ENCODE measurements at places on chromosomes 2 and 18.

DNA sequence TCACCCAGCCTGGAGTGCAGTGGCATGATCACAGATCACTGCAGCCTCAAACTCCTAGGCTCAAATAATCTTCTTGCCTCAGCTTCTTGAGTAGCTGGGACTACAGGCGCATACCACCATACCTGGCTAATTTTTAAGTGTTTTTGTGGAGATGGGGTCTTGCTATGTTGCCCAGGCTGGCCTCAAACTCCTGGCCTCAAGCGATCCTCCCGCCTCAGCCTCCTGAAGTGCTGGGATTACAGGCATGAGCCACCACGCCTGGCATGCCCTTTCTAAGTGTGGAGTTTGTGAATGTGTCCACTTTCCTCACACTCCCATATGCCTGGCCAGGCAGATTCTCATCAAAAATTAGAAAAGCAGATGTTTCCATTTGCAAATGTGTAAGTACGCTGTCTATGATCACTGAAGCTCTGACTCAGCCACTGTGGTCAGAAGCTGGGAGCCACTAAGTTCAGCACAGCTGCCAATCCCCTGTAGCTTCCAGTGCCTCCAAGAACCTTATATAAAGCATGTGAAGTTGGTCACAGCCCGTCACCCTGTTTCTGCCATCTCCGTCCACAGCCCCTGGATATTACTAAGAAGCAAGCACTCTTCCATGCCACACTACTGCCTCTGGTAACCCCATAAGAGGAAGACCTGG is 155.4 kb downstream of the FAM210A start:
- no peak for DNase-seq

DNA sequence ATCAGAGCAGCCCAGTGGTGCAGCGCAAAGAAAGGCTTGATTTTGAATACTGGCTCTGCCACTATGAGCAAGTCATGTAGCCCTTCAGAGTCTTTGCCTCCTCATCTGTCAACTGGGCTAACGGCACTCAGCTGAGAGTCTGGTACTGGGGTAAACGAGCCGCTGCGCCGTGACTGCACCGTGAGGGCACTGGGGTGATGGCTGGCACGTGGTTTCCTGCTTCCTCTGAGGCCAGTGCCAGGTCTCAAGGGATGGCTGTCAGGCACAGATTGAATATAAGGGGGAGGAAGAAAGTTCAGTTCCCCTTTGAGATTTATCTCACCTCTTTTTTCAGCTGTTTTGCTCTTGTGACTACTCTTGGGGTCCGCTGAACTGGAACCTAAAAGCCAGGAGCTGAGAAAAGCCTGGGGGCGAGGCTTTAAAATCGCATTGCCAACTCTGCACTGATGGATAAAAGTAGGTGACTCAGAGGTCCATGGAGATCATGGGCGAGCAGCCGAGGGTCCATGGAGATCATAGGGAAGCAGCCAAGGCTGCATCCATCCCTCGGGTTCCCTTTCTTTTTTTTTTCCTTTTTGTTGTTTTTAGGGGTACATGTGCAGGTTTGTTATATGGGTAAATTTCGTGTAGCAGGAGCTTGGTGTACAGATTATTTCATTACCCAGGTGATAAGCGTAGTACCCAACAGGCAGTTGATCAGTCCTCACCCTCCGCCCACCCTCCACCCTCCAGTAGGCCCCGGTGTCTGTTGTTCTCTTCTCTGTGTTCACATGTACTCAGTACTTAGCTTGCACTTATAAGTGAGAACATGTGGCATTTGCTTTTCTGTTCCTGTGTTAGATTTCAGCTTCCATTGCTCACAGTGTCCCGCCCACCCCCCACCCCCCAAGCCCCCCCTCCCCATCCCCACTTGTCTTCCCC is 114.3 kb downstream of the SPP2 start:
- no peak for DNase-seq

- no peak for DNase-seq
Observed at GRCh38 chr2:174438146-174438886, 42.8 kb downstream of the SCRN3 start.

DNA sequence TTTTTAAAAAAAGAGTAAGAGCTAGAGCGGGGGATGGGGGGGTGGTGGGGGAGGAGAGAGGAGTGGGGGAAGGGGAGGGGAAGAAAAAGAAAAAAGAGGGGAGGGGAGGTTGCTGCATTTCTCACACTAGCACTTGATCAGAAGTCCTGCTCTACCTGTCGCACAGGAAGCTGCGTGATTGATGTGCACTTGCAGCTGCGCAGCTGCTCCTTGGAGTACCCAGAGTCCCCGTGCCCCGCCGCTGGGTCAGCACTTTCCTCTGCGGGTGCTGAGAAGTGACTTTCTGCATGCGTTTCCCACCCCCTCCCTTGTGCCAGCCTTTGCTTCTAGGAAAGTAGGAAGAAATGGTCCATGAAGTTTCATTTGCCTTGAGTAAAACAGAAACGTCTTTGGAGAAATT is 297.3 kb downstream of the ETAA1 start:
- no peak for DNase-seq

DNA sequence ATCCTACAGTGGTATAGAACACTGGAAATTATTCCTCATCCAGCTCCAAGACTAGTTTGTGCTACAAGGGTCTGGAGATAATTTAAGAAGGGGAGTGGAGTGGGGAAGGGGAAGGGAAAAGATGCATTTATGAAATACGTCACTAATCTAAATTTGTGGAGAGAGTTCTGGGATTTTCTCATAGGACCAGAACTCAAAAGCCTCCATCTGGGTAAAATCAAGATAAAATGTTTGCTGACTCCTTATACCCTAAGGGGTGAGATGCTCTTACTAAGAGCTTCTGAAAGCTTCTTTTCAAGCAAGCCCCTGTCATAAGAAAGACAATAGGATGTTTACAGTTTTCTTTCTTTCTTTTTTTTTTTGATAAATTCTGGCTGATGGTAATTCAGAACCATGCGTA is 88.5 kb upstream of the RBMS1 start:
- DNase-seq: no peak

- peak; percentile 36 for DNase-seq
Observed at GRCh38 chr2:62338111-62338510, 142.2 kb downstream of the B3GNT2 start.

- no peak for DNase-seq
Observed at GRCh38 chr2:119069781-119070180, 88.8 kb downstream of the C1QL2 start.

DNA sequence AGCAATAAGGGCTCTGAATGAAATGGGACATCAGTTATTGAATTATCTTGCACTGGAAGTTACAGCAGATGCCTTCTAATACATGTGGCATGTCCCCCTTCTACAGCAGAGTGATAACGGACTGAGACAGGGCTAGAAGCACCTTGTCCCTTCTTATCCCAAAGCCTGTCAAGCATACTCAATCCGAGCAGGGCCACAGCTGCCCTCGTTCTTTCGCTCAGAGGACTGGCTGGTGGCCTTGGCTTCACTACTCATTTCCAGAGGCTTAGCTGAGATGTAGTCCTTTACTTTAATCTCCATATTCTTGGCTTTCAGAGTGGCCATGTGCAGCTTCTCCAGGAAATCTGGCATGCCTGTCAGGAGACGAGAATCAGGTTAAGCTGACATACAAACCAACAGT is 22.1 kb downstream of the STARD7 start:
- DNase-seq: no peak

DNA sequence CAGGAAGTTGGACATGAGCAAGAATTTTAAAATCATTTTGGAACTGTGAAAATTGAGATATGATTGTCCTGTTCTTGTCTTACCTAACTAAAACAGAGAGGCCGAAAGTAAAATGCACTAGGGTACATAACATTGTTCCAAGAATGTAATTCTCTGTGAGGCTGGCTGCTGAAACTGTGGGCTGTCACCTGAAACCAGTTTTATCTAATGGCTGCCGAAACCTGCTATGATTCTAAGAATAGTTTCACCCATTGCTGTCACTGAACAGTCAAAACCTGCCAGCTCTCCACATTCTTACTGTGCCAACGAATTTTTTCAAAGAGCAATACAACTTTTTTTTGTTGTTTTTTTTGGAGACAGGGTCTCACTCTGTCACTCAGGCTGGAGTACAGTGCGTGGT is 119.3 kb upstream of the ZSWIM2 start:
- DNase-seq: no peak

GRCh38 chr2:118388771-118389170 is 300.5 kb downstream of the INSIG2 start:
- DNase-seq: no peak

DNA sequence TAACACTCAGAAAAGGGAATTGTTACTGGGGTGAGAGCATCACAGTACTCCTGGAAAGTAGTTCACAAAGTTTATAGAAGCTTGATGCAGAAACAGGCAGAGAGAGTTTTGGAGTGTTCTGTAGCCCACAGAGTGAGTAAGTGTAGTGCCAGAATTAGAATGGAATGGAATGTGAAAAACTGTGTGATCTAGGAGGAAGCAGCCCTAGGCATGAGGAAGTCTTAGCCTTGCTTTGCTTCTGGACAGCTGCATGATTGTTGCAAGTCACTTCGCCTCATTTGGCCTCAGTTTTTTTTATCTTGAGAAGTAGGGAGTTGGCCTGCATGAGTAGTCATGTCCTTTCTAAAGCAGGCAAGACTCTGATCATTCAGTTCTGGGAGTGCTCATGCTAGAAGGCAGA is 10.9 kb downstream of the SERPINB12 start:
- no peak for DNase-seq

- peak; percentile 93 for DNase-seq
Observed at GRCh38 chr18:8615397-8616027, 6.3 kb downstream of the RAB12 start.

DNA sequence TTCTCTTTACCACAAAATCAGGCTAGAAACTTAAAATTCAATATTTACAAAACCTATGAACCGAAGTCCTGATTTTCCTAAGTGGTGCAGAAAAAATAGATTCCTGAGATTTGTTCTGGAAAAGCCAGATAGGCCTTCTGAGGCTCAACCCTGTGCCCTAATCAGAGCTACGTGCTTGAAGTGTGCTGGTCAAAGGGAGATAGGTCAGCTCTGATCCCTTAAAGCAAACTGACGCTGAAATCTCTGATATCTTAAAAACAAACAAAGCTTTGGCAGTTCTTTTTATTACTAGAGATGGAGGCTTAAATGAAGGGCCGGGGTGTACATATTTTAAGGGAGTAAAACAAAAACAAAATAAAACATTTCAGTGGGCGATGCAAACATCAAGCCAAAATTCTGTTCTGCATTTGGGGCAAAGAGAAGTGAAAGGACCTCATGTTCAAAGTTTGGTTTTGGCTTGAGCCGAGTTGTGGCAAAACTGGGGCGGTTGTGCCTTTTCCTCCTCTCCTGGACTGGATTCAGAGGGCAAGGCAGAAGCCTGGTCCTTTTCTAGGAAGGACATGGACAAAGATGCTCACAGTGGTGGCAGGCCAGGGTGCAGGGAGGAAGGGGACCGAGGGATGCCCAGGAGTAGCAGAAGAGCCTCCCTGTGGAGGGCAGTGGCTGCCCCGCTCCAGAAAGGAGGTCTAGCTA is 295.0 kb downstream of the CDCA7 start:
- no peak for DNase-seq

- DNase-seq: no peak
Observed at GRCh38 chr18:73739098-73739497, 408.5 kb downstream of the FBXO15 start.

- no peak for DNase-seq
Observed at GRCh38 chr2:145090841-145091761, 571.2 kb upstream of the ZEB2 start.

DNA sequence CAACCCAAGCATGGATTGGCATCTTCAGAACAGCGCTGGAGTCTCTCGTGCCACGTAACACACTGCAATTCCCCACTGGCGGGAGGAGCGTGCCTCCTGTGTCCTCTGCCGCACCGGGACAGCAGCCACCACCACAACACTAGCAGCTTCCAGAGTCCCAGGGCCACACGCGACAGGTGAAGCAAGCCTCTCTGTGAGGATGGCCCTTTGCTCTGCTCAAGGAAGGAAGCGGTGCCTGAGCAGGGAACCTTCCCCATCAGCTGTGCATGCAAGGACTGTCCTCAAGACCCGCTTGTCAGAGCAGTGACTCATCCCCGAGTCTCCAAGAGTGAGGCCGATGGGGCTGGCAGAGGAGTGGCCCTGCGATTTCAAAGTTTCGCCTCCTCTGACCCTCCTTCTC is 44.0 kb downstream of the TTC32 start:
- DNase-seq: no peak

- no peak for DNase-seq
Observed at GRCh38 chr2:238027591-238028415, 33.0 kb upstream of the SCLY start.

- DNase-seq: no peak
Observed at GRCh38 chr2:128721096-128721495, 402.4 kb upstream of the HS6ST1 start.

DNA sequence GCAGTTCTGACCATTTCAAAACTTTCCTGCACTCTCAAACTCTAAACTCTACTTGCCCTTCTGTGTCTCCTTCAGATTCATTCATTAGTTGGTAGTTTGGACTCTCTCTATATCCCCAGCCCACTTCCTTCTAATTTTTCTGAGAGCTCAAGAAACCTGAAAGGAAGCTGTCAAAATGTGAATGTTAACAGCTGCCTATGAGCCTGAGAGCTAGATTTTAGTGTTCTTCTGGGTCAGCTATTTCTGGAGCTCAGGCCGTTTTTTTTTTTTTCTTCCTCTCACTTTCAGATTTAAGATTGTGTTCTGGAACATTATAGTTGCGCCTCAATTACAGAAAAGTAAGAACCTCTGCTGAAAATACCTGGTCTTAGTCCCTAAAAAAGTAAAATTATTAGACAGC is 73.1 kb downstream of the RTN4 start:
- DNase-seq: no peak

DNA sequence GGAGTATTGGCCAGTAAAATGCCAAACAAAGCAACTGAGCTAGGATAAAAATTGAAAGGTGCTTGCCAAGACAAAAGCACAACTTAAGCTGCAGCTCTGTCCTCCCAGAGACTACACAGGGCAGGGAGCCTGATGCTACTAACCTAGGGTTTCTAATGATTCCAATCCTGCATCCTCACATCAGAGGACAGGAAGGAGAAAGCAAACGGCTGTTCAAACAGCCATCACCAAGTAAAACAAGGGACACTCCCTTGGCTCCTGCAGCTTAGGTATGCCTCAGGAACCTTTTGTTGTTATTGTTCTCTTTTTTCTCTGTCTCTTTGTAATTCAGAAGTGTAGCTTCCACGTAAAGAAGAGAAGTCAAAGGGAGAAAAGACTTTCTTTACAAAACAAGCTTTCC is 99.5 kb downstream of the TCF4 start:
- DNase-seq: no peak

GRCh38 chr2:70403267-70404053 is 101.6 kb upstream of the FAM136A start:
- no peak for DNase-seq

Data from NCI-H1694 treated with DMSO at 0.1 percent for 48 hours (cell line).